Esophagus squamous epithelium (tissue), 5 donors: ENCODE measurements at places on chromosomes 5 and 9.

DNA sequence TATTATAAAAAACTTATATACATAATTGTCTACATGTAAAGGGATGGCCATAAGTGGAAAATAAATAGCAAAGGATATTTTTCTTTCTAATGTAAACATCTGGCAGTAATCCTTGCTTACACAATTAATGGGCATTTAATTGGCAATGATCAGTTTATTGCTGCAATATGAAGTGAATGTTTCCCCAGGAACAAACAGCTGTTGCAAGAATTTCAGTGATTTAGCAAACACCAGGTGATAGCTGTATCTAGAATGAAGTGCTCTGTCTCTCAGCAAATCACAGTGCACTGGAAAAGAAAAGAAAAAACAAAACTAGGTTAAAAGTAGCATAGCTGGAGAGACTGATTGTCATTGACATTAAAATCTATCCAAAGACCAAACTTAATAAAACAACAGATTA is 594.5 kb upstream of the ARRDC3 start:
- DNase-seq, result no peak

DNA sequence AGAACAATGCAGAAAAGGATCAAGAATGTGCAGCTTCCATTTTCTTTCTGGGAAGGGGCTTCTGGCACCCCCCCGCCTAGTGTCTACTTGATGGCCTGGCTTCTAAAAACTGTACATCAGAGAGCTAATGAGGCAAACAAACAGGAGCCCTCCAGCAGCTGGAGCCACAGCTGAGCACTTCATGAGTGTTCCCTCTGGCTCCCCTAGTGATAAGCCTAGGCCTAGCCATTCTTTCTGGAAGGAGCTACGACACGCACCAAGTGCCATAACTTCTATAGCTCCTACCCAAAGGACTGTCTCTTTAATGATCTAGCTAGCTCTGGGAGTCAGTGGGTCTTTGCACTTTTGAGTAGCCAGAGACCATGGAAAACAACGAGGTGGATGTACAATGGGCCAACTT is 66.1 kb downstream of the DNAH5 start:
- no peak for DNase-seq

- no peak for DNase-seq
Measured at GRCh38 chr5:74311961-74312360, 328.6 kb downstream of the ENC1 start.

GRCh38 chr5:12023614-12024241 is 119.5 kb upstream of the CTNND2 start:
- DNase-seq, result no peak

DNA sequence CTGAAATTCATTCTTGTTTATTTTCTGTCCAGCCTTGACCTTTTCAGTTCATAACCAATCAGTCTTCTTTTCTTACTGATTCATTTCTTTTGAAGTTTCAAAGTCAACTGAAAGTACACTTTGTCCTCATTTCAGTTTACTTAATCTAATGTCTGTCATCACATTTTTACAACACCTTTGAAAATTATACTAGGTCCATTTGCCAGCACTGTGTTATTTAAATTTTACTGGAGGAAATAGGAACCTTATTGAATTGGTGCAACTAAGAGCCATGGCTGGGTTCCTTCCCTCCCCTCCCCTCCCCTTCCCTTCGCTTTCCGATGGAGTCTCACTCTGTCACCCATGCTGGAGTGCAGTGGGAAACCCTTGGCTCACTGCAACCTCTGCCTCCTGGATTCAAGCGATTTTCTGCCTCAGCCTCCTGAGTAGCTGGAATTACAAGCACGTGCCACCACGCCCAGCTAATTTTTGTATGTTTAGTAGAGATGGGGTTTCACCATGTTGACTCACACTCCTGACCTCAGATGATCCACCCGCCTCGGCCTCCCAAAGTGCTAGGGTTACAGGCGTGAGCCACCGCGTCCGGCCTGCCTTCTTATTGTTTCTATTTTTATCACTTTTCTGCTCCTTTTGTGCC is 6.3 kb downstream of the RMI1 start:
- DNase-seq, result no peak

GRCh38 chr9:136387217-136387616 is 12.8 kb downstream of the SNAPC4 start:
- no peak for DNase-seq

DNA sequence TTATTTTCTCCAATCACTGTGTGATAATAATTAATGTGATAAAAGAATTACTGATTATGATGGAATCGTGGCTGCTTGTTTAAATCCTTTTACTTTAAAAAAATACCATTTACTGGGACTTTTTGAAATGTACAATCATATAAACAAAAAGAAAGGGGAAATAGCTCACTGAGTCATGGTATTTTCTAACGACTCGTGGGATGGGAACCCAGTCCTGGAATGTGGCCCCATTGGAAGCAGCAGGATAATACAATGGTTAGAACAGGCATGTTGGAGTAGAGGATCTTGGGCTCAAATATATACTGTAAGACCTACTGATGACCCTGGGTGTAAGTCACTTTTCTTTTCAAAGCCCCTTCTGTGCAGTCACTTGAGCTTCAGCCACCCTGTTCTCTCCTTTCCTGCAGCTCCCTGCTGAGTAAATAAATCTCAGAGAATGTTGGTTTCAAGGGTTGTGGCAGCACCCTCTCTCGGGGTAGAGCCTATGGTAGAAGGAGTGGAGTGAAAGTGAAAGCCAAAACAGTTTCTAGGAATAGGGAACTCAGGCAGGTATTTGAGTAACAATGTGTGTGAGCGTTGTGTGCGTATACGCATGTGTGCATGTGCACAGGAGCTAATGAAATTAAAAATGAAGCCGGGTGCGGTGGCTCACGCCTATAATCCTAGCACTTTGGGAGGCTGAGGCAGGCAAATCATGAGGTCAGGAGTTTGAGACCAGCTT is 40.8 kb upstream of the LARP1 start:
- DNase-seq, result no peak

DNA sequence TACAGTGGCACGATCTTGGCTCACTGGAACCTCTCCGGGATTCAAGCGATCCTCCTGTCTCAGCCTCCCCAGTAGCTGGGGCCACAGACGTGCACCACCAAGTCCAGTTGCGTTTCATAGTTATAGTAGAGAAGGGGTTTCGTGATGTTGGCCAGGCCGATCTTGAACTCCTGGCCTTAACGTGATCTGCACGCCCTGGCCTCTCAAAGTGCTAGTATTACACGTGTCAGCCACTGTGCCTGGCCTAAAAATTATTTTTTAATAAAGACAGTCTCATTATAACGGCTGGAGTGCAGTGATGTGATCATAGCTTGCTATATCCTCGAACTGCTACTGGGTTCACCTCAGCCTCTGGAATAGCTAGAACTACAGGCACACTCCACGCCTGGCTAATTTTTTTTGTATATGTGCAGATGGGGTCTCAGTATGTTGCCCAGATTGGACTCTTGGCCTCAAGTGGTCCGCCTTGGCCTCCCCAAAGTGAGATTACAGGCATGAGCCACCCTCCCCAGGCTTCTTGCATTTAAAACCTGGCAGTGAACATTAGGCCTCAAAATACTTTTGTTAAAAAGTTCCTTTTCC is 4.4 kb downstream of the NPM1 start:
- no peak for DNase-seq

- DNase-seq, result peak; percentile 10
Measured at GRCh38 chr9:105064248-105065097, 136.5 kb upstream of the ABCA1 start.

DNA sequence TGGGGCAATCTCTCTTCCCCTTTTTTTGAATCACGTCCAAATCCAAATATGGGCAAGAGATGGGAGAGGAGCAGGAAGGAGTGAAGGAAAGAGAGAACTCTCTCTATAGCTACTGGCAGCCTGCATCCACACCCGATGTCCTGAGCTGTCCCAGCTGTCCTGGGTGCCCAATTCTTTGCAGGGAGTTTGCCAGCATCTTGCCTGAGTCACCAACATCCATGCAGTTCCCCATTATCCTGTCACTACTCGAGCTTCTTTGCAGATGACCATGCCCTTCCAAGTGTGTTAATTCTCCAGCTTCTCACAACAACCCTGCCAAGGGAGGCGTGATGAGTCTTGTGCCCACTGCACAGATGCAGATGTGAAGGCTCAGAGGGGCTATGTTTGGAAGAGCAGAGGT is 127.1 kb downstream of the NSG2 start:
- DNase-seq, result no peak

DNA sequence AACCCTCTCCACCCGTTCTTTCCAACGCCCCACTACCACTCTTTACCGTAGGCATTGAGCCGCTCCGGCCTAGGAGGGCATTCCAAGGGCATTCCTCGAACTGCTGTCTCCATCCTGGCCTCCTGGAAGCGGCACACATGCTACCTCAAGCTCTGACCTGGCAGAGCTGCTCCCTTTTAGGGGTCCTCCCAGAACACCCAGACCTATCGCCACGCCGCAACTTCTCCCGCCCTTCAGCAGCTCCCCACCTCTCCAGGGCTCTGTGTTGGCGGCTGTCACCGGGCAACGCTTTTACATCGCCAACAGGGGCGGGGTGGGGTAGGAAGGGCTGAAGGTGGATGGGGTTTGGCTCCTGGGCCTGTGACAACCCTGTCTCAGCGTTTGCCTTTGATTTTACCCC is 4.6 kb upstream of the MYORG start:
- DNase-seq, result no peak

- no peak for DNase-seq
Measured at GRCh38 chr5:39176759-39177630, 42.4 kb downstream of the FYB1 start.

DNA sequence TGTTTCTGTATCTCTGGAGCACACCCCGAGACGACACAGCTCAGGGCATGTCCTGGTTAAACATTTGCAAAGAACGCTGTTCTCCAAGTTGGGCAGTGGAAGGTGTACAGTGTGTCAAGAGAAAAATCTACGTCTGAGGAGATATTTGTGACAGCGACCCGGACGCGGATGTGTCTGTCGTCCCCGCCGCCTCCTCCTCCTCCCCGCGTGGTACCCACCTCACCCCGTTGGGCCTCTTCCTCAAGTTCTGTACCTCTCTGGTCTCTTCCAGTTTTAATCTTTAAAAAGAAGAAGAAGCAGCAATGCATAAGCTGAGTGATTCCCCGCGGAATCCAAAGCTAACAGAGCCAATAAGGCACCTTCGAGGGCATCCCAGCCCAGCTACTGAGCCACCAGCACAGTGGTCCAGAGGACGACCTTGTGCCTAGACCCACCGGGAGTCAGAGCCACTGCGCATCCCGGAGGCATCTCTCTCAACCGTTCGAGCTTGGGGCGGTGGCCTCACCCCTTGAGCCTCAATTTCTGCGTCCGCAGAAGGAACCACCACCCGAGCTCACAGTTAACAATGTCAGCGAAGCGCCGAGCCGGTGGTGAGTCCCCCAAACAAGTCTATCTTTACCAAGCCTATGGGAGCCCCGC is 467 bp downstream of the C9orf78 start:
- no peak for DNase-seq

- DNase-seq, result no peak
Measured at GRCh38 chr5:154757814-154758406, 2.7 kb downstream of the LARP1 start.

GRCh38 chr5:39079147-39079546 is 4.9 kb upstream of the RICTOR start:
- DNase-seq, result no peak

DNA sequence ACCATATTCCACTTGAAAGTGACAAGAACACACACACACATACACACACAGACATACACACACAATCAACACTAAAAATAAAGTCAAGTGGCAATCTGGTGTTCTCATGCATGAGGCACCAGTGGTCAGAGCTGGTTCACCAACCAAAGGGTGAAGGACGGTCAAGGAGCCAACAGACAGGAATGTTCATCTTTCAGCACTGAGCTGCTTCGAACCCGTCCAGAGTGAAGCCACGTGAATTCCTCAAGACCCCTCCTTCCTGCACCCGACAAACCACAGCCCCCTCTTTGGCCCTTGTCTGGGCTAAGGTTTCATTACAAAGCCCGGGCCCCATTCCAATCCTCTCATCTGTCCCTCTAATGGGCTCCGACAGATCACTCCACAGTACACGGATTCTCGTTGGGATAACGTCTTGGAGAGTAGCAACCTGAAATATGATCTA is 84.5 kb upstream of the SMIM23 start:
- no peak for DNase-seq

GRCh38 chr5:39102684-39103155 is 28.5 kb upstream of the RICTOR start:
- DNase-seq, result no peak

GRCh38 chr5:151569132-151570046 is 21.7 kb downstream of the FAT2 start:
- DNase-seq, result no peak

DNA sequence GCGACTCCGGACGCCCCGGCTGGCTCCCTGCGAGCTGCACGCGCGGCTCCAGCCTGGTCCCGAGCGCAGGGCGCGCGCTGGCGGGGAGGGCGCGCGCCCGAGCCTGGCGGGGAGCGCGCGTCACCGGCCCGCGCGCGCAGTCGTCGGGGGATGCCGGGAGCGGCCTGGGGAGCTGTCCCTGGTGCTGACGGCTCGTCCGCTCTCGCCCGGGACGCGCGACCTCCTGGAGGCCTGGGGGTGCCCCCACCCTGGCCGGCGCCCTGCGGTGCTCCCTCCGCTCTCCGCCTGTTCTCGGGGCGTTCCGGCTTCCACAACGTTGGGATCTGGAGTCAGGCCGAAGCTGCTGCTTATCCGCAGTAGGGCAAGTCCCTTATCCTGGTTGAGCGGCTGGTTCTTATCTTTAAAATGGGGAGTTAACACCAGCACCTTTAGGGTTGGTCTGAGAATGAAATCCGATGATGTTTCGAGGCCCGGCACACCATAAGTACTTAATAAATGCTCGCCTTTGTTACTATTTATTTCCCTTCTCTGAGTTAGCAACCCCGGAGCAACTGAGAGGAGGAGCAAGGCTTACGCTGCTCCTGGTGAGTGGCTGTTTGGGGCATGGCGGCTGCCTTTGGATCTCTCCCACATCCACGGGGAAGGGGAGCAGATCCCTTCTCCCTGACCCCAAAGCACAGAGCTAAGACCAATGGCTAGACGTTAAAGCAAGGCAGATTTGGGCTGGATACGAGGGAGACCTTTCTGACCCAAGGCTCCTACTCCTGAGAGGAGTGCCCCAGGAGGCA is at the start of gene FAM163B:
Gene FAM163B, minus strand, starts transcription at position 79 of the 788 bp plus-strand sequence. CDS start 29,166 bp downstream, outside the sequence.
- no peak for DNase-seq

GRCh38 chr5:14450018-14450524 is 131.5 kb upstream of the OTULINL start:
- DNase-seq, result no peak

DNA sequence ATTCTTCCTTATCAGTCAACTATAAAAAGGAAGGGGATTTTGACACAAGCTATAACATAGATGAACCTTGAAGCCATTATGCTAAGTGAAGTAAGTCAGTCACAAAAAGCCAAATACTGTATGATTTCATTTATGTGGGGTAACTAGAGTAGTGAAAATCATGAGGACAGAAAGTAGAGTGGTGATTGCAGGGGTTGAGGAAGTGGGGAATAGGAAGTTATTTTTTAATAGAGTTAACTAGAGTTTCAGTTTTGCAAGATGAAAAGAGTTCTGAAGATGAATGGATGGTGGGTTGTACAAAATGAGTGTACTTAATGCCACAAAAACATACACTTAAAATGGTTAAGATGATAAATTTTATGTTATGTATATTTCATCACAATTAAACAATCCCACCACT is 65.4 kb upstream of the FAM174A start:
- DNase-seq, result no peak

DNA sequence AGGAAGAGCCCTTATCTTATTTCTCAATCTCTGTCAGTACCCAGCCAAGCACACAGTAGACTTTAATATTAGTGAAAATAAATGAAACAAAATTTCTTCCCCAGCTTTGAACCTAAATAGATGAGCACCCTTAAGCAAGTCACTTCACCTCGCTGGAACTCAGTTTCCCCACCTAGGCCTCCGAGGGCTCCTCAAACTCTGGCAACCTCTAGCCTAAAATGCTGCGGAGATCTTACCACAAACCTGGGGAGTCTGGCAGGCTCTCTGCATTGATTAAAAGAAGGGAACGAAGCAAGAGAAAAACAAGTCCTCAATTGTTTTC is 326 bp downstream of the RIGI start:
- no peak for DNase-seq
